ENCODE measurements at places on chromosomes 6 and 20. TPM values are rescaled to one million over a fixed set of nuclear protein-coding genes. Genes with fewer than 3 reads are reported as not detected.

Gene PRDM13
- not detected for polyA plus RNA-seq

Gene PXT1
- polyA plus RNA-seq: not detected

Gene HFE
- polyA plus RNA-seq: 3.9 TPM

Gene RBBP8NL
- 4.8 TPM for polyA plus RNA-seq

Gene OPRM1
- polyA plus RNA-seq: not detected

Gene GHRH
- polyA plus RNA-seq: not detected

Gene ZSWIM3
- 1.9 TPM for polyA plus RNA-seq

Gene C6orf58
- polyA plus RNA-seq: 0.45 TPM
